ENCODE measurements at places on chromosomes 2 and 18.

DNA sequence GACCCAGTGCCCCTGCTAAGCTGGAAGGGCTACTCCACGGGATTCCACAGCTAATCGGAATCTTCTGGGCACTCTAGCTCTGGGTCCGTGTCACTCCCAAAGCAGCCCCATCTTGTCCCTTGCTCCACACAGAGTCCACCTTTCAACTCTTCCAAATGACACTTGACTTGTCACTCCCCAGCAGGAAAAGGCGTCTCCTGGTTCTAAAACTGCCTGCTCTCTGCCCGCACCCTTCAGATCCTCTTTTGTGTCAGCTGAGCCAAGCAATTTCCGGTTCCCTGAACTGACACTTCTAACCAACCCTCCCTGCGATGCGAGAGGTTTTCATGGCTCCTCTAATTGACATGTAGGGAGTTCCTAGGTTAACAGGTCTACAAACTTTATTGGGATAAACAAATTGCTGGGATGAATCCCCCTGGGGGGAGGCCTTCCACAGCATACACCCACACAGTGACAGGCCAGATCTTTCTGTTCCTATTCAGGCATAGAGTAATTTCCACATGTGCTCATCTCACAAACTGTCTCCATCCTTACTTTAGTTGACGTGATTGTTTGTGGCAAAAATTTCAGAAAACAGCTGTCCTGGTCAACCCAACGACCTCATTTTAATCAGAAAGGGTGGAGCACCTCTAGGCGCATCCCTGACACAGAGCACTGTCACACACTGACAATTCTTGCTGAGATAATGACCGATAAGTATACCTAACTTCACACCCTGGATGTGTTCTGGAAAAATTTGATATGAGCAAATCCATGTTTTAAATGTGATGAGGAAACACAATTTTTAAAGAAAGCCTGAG is 104.9 kb downstream of the RBMS1 start:
- peak; percentile 8 for DNase-seq

- DNase-seq, result no peak
Observed at GRCh38 chr2:150126143-150126740, 361.2 kb downstream of the RND3 start.

GRCh38 chr2:218995972-218996711 is 2.9 kb upstream of the CRYBA2 start:
- peak; percentile 60 for DNase-seq

- DNase-seq, result no peak
Observed at GRCh38 chr18:9597609-9598008, 16.8 kb downstream of the PPP4R1 start.

DNA sequence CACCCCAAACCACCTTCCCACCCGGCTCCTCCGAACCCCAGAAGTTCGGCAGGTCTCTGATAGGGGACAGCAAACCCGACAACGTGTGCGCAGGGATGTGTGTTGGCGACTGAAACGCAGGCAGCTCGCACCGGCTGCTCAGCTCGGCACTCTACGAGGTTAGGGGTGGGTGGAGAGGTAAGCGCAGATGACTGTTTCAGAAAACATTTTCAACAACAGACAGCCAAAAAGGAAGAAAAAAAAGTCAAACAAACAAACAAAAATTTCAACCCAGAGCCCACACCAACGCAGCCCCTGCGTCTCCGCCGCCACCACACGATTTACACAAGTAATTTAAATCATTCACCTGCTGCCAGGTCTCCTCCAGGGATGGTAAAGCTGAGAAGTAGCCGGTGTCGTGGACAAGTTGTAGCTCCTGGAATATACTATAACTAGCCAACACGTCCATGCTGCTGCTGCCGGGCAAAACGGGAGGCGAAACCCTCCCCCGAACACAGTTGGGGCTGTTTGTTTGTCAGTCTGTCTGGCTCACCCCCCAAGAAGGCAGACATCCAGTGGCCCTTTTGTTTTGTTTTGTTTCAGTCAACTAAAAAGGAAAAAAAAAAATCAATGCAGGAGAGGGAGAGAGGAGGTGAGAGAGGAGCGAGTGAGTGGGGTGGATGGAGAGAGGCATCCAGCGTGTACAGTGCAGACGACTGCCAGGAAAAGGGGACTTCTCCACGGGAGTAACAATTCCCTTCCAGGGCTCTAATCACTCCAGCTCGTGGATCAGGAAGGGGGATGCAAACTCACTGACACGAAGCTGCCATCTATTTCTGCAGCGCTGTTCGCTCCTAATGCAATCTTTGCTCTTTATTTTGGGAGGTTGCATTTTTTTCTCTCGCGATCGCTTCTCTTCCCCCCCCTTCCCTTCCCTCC is at the start of gene KLF7:
Gene KLF7, minus strand, starts transcription at position 828 of the 918 bp plus-strand sequence. Its CDS starts 380 bp downstream, at position 448.
- DNase-seq, result peak; percentile 28

GRCh38 chr2:181785691-181786344 is 105.5 kb upstream of the NEUROD1 start:
- DNase-seq, result no peak

DNA sequence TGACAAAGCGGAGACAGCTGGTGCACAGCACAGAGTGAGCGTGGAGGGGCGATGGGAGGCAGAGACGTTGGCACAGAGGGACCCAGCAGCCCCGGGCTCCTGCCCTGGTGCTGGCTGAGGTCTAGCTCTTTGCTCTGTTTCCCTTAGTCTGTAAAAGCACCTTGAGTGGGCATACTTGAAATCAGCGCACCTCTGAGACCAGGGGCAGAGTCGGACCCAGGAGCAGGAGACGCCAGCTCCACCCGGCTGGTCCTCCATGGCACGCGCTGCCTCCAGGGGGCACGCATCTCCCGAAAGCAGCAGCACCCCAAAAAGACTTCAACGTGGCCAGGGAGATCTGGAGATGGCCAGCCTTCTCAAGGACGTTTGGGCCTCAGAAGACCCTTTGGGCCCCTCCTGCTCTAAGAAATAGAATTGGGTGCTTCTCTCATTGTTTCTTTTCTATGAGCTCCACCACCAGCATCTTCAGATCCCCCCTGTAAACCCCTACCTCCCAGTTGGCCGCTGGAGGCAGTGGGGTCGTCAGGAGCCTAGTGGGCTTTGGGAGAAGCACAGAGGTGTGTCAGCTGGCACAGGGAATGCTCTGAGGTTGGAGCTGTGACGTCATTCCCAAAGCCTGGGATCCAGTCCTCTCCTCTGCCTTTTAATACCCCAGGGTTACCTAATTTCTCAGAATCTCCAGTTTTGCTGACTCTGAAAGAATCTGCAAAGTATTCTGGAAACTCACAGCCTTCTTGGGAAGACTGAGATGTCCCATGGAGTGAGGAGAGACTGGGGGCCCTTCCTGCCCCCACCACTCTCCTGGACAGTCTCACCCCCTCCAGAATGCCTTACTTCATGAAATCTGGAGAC is 58.9 kb downstream of the CIB4 start:
- no peak for DNase-seq

GRCh38 chr18:64399566-64399965 is 250.7 kb upstream of the LINC00305 start:
- DNase-seq, result no peak

- no peak for DNase-seq
Observed at GRCh38 chr2:176913955-176914354, 298.6 kb upstream of the HNRNPA3 start.

DNA sequence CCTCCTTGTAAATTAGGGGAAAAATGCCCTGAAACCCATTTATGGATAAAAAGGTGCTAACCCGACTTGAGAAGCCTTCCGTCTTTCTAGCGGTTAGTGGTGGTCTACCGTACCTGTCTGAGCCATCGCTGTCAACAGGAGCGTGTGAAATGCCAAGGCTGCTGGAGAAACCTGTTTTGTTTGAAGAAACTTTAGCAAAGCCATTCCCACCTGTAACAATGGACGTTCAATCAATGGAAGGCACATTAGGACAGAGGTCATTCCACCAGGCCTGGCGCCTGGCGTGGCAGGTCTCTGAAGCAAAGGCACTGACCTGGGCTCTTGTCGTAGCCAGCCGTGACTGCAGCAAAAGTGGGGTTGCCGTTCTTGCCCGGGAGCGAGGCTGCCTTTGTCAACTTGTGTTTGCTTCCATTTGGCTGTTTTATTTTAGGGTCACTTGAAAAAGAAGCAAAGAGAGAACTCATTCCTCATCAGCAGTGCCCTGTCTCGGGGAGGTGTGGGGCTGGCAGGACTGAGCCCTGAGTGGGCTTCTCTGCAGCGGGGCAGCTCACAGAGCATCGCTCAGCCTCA is 47.2 kb downstream of the ZAP70 start:
- DNase-seq, result no peak

GRCh38 chr2:88067598-88067997 is at the start of gene SMYD1:
Gene SMYD1, plus strand, starts transcription at chr2:88067825. Its CDS starts 40 bp downstream, at chr2:88067865.
- no peak for DNase-seq

- DNase-seq, result no peak
Observed at GRCh38 chr2:213885485-213885884, 525.4 kb upstream of the VWC2L start.

- no peak for DNase-seq
Observed at GRCh38 chr2:83155826-83156225, 1303.3 kb downstream of the SUCLG1 start.

DNA sequence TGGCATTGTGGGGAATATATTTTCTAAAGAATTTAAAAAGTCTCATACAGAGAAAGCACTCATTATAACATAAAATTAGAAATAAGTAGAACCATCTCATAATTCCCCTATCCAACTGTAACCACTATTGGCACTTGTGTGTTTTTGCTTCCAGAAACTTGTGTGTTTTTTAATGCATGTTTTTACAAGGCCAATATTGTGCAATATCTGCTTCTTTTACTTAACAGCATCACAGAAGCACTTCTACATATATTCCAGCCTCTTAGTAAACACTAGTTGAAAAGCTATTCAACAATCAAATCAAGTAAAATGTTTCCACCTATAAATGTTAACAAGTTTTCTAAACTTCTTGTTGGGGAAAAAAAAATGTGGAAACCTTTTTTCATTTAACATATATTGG is 132.7 kb downstream of the LRP2 start:
- DNase-seq, result no peak

GRCh38 chr2:237260686-237261085 is 153.3 kb downstream of the COL6A3 start:
- no peak for DNase-seq

GRCh38 chr2:70830366-70830765 is 5.2 kb downstream of the CD207 start:
- no peak for DNase-seq

DNA sequence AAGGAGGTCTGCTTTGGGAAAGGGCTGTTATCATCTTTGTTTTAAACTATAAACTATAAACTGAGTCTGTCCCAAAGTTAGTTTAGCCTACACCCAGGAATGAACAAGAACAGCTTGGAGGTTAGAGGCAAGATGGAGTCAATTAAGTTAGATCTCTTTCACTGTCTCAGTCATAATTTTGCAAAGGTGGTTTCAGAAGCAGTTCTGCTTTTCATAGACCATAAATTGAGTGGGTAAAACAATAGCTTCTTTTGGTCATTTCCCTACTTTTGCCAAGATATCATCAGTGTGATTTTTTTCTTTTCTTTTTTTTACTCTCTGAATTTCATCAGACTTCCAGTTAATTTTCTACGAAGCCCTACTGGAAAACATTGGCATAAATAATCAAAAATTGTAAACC is 117.0 kb downstream of the AP1S3 start:
- DNase-seq, result no peak

DNA sequence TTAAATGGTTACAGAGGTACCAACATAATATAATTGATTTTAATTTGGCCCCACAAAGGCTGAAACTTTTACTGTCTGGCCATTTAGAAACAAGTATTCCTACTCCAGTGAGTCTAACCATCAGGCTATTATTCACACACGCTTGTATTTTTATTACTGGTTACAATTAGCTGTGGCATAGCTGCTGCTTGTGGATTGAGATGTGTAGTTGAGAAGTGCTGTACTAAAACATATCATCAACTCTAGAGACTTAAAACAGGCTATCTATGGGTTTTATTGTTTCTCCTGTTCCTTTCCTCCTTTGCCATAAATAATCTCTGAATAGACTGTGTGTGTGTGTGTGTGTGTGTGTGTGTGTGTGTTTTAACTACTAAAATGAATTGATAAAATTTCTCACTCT is 530.2 kb downstream of the CCDC85A start:
- no peak for DNase-seq

- no peak for DNase-seq
Observed at GRCh38 chr2:208101716-208102631, 22.4 kb downstream of the CRYGD start.

- no peak for DNase-seq
Observed at GRCh38 chr2:156818944-156819343, 382.8 kb downstream of the GPD2 start.

GRCh38 chr2:16817305-16818202 is 151.9 kb upstream of the CYRIA start:
- no peak for DNase-seq

DNA sequence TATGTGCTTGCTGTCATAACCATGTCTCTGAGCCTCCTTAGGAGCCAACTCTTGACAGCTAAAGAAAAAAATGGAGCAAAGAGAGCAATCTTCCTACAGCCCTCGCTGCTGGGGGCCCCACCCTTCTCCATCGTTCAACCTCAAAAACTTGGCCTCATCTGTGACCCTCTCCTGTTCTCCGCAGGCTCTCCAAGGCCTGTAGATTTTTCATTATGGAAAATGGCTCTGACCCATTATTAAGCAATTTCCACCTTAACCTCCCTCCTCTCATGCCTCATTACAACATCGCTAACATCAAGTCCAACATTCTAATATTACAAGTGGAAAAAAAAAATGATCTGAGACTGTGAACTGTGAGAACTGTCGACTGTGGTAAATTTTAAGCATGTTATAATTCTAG is 98.7 kb downstream of the SLC8A1 start:
- DNase-seq, result no peak

DNA sequence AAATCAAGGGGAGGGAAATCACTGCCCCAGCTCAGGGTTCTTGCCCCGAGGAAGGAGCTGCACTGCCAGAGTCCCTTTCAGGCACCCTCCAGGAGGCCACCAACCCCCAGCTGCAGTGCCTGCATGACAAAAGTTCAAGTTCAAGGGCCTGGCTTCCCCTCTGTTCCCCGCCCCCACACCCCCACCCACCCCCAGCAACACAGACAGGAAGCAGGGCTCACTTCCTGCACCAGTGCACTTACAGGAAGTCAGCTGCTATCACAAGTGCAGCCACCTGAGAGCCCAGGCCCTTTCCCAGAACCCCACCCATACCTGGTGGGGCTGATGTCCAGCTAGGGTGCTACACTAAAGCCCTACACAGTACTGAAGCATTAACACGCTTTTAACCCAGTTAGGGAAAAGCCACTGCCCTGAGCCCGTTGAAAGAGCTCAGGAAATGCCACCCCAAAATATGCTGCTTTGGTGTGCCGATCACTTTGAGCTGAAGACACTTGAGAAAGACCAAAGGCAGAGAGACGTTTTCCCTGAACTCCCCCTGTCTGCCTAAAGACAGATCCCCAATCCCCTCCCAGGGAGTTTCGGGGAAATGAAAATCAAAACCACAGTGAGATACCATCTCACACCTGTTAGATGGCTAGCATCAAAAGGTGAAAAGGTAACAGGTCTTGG is 109.9 kb upstream of the CAB39 start:
- peak; percentile 20 for DNase-seq

DNA sequence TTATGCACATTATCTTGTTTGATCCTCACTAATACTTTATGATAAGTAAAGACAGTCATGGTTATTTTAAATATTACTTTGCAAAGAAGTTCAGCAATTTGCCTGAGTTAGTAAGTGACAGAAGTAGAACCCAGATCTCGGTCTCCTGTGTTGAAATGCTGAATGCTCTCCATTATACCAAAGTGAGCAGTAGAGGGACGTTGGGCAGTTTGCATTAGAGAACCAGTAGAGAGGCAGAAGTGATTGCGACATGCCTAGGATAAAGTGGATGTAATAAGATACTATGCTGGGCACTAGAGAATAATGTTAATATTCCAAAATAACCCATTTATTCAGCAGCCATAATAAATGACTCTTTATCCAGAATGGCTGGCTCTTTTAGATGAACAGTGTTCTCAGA is 201.0 kb downstream of the PMAIP1 start:
- DNase-seq, result no peak

All from activated T-helper 1 cell treated with anti-CD3 and anti-CD28 coated beads, Interleukin-2, amount 50 U/mL, for 16 hours (primary cell).